ENCODE measurements at places on chromosomes 13 and 19. TPM values are rescaled to one million over a fixed set of nuclear protein-coding genes. Genes with fewer than 3 reads are reported as not detected.

GRCh38 chr13:47334173-47334572, 437.3 kb upstream of the HTR2A start:
- no peak for DNase-seq

DNA sequence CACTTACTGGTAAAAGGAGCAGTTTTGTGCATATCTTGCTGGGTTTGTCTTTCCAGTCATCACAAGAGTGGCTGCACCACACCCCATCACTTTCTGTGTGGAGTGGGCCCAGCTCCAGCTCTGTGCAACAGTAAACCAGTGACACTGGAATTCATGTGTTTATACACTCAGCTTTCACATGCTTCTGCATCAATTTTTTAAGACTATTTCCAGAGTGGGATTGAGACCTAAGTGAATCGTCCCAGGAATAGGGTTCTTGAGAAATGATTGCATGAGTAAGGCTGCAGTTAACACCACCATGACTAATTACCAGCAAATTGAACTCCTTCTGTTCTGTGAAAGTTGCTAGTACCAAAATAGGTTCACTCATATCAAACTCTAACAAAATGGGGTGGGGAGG, 5.3 kb upstream of the CFAP97D2 start:
- no peak for DNase-seq

- no peak for DNase-seq
Measured at GRCh38 chr13:42116225-42116624, 67.8 kb downstream of the DGKH start.

DNA sequence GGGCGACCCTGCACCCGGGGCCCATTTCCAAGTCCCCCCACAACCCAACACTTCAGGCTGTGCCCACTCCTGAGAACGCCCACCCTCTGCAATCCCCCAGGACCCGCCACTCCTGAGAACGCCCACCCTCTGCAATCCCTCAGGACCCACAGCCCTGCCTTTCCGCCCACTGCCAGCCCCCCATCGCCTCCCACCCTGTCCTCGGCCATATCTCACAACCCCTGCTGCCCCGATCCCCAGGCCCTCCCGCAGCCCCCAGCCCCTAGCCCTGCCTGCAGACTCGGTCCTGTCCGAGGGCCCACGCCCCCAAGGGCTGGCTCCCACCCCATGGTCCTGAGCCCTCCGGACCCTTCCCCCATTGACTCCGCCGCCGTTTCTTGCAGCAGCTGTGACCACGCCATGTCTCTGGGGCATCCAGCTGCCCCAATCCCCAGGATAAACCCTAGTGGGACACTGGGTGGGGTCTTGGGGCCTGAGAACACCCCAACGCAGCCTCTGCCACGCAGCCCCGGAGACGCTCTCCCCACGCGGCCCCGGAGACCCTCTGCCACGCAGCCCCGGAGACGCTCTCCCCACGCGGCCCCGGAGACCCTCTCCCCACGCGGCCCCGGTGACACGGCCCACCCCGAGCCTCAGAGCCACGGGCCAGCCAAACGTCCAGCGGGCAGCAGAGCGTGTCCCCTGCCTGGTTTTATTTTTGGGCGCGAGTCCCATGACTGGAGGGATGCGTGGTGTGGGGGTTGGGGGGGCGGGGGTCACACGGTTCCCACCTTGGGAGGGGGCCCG, 17.0 kb downstream of the SBNO2 start:
- no peak for DNase-seq

DNA sequence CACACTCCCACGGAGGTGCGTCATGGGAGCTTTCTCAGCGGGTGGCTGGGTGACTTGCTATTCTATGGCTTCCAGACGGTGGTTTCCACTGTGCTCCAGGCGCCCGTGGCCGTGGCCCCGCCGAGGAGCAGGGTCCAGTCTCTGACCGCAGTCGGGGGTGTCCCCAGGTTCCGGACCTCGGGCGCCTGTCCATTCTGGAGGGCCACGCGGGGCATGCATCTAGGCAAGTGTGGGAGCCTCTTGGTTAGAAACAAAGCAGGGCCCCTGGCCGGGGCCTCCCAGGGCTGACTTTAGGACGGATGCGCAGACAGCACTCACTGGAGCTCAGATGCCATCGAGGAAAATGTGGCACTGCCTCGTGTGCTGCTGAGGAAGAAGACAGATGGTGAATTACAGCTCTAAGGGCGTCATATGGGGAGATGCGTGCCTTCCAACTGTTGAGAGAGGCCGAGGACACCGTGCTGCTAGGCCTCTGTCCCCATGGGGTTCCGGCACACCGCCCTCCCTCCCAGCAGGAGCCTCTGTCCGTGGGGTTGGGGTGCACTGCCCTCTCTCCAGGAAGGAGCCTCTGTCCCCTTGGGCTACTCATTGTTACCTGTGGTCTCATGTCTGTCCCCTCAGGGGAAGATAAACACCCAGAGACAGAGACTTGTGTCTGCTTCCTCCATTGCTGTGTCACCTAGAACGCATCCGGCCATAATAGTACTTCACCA, 38.1 kb downstream of the TMEM255B start:
- DNase-seq, result no peak

- no peak for DNase-seq
Measured at GRCh38 chr13:106133025-106133424, 402.4 kb downstream of the EFNB2 start.

- no peak for DNase-seq
Measured at GRCh38 chr13:73059460-73060250, 850 bp downstream of the KLF5 start.

- no peak for DNase-seq
Measured at GRCh38 chr13:20497006-20497775, 28.5 kb downstream of the CRYL1 start.

DNA sequence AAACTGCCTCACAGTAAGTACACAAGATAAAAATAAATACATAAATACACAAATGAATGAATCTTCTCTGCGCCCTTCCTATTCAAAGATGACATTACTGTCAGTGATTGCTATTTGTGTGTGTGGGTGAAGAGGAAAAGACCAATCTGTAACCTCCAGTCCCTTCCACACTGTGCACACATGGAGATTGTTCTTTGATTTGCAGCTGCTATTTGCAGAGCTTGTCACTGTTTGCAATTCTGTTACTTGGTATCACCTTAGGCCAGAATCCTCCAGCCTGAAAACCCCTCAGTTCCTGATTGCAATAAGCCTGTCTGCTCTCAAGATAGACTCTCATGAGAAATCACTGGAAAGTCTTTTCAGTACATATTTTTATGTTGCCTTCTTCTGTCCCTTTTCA, 1314.9 kb downstream of the PCDH9 start:
- DNase-seq, result no peak

The FUT1 gene
- 0.56 TPM for total RNA-seq
